Stimulated activated CD8-positive, alpha-beta memory T cell treated with anti-CD3 and anti-CD28 coated beads, Interleukin-4, amount 100 ng/mL, for 1 hour (primary cell): ENCODE measurements at places on chromosomes 11 and 22.

GRCh38 chr11:116871248-116871647 is 33.8 kb upstream of the APOA1 start:
- no peak for DNase-seq

GRCh38 chr22:31044262-31044861 is 36.8 kb upstream of the SMTN start:
- DNase-seq = no peak

DNA sequence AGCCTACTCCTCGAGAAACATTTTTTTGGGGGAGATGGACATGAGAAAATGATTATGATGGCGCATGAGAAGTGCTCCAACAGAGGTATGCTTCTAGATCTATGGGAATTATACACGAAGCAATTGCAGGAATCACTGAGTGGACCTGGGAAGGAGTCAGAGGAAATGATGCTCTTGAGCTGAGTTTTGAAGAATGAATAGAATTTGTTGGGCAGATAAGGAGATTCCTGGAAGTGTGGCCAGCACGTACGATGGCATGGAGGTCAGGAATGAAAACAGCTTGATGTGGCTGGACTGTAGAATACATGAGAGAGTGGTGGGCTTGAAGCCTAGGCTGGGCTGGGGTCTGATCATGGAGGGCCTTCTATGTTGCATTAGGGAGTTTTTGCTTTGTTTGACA is 31.7 kb downstream of the ADAMTS15 start:
- no peak for DNase-seq

- DNase-seq = no peak
These were observed 31.8 kb upstream of the HSPA8 start for GRCh38 chr11:123093739-123094138.

DNA sequence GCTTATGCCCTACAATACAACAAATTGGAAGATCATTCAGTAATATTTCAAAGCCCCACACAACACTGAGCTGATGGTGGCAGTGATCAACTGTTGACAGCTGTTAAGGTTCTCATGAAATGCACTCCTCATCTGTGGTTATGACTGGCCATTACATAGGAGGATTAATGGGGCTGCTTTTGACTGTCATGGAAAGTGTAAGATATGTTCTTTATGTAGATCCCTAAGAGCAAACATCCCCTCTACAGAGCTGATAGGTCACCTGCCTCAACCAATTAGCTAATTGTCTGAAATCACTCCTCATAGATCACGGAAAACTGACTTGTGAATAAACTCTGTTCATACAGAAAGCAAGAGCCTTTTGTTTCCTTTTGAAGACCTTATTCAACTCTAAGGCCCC is 78.1 kb downstream of the GAB2 start:
- DNase-seq = no peak

DNA sequence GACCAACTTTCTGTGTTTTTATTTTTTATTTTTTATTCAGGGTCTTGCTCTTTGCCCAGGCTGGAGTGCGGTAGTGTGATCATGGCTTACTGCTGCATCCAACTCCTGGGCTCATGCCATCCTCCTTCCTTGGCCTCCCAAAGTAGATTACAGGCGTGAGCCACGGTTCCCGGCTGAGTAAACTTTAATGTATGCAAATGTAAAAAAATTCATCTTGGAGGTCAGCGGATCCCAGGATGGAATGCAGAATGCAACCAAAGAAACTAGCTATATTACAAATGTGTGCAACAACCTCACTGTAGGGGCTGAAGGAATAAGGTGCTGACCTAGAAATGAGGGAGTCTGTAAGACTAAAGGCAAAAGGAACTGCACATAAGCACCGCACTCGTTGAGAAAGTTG is 6.2 kb upstream of the CDK2AP2 start:
- DNase-seq = no peak

DNA sequence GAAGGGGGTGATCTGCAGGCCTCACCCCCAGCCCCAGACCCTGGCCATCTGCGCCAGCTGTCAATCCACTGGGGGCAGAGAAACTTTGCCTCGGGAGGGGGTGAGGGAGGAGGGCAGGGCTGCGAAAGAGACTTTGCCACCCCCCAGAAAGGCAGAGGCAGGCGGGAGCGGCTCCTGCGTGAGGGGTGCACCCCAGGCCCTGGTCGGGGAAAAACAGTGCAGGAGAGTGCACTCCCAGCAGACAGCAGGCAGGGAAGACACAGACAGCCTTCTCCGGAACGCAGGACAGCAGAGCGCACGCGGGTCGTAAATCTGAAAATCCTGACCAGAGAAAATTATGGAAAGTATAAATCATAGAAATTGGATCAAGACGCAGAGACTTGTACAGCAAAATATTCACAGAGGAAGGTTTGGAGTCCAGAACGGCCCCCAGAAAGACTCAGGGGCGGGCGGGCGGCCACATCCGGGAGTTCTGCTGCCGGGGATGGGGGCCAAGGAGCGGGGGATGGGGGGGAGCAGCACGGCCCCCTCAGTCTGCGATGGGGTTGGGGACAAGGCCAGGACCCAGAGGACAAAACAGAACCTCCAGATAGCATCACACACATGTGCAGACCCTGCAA is 8.0 kb upstream of the MRPL23 start:
- no peak for DNase-seq

DNA sequence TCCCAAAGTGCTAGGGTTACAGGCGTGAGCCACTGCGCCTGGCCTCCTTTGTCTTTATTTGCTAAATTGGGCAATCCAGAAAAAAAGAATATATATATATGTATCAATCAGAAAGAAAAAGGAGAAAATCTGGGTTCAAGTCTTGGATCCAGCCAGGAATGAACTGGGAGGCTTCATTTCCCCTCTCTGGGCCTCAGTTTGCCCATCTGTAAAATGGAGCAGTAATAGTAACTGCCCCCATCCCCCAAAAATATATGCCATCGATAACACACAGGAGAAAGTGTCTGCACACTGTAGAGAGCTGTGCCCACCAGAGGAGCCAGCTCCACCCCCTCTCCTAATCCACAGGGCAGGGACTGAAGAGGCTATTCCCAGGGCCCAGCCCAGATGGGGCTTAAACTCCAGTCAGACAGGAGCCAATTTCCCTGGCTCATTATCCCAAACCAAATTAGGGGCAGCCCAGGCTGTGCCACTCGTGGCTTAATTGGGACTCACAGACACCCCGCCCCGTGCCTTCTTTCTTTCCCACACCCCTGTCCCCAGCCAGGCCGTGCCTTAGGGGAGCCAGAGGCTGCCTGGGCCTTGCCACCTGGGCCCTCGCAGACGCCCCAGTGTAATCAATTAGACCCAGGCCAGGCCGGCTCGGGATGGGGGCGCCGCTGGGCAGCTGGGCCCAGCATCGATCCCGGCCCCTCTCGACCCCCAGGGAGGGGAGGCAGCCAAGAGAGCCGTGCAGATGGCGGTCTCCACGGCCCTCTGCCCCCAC is 171.5 kb downstream of the MN1 start:
- no peak for DNase-seq

- DNase-seq = no peak
These were observed 16.5 kb upstream of the FXYD2 start for GRCh38 chr11:117840881-117841550.

DNA sequence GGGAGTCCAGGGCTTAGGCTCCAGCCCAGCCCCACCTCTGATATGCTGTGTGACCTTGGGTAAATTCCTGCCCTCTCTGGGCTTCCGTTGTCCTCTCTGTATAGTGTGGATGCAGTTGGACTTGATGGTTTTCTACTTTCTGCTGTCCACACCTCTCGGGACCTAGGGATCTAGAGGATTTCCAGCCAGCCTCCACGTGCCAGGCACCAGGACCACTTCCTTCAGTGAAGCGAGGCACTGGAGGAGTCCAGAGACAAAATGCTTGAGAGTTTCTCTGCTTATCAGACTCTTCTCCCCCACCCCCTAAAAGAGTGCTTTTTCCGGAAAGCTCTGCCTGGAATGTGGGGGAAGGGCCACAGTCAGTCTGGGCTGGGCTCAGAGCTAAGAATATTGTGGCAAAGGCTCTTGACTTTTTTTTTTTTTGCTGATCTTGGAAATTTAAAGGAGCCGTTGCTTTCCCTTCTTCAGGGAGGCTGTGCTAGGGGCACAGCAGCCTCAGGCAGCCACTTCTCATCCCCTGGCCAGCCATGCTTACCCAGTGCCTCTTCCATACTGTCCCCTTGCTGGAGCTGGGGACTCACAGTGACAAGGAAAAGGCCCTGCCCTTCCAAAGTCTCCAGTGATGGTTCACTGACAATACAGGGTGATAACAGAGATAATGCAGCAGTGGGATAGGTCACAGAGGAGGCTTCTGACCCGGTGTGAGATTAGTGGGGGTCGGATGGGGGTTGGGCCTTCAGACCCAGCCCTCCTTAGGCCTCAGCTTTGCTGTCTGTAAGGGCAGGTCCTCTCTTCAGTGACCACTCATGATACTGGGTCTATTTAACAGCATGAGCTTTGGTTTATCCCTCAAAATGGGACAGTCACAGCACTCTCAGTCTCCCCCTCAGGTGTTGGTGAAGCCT is 2.9 kb upstream of the SERPINH1 start:
- no peak for DNase-seq

DNA sequence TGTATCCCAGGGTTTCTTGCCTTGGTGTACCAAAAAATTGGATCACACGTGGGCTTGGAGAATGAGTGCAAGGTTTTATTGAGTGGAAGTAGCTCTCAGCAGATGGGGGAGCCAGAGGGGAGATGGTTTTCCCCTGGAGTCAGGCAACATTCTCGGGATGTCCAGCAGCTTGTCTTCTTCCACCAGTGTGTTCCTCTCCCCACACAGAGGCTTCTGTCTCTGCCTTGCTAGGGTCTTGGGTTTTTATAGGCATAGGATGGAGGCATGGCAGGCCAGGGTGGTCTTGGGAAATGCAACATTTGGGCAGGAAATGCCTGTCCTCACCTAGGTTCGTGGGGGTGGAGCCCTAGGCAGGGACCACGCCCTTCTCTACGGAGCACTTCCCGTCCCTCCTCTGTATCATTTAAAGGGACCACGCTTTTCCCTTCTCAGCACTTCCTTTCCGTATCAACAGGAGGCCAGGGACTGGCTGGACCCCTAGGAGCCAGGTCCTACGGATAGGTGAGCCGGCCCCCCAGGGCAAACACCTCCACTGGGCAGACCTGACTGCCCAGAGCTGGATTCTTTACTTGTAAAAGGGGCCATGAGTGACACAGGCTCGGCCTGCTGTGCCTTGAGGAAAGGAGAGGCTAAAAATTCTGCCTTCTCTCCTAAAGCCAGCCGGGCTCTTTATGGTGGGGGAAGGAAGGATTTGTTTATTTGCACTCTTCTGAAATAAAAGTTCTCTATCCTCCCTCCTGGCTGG is 55.3 kb upstream of the CCDC188 start:
- peak; percentile 24 for DNase-seq

DNA sequence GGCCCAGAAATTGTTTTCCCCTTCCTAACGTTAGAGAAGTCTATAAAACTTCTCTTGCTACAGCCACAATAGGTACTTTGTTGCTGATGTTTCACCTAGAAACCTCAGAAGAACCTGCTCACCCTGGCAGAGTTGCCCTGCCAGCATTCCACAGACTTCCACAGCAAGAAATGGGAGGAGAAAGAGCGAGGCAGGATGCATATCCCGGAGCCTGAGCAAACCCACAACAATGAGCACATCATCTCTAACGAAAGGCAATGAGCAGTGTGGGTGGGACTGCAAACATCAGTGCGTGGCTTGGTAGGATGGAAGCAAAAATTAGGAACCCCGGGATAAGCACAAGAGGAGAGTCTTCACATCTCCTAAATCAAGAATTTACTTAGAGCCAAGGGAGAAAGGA is 892.3 kb downstream of the OPCML start:
- DNase-seq = no peak

DNA sequence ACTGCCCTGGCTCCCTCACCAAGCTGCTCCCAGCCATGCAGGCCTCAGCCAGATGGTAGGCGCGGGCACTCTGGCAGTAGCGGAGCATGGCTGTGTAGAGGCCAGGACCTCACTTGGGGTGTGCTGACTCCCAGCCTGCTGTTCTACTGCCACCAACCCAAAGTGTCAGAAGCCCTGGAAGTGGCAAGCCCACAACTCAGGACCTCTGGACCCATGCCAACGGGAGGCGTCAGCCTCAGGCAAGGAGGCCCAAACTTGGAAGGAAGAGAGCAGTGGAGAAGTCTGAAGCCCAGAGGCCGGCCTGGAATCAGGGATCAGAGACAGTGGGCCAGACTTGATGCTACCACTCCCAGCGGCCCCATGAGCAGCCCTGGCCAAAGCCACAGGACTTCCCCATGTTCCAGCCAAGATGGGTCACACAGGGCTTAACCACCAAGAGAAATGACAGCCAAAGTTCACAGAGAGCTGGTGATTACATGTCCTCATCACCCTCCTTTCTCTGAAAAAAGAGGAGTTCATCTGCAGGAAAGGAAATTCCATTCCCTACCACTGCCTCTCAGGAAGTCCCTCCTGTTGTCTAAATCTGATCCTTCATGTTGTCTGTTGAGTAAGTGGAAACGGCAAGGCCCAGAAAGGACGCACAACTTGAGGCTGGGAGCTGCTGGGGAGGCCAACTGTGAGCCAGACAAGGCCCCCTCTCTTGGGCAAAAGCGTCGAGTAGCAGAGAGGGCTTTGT is 4.4 kb downstream of the ARRB1 start:
- DNase-seq = no peak

GRCh38 chr11:64294774-64295173 is 3.7 kb downstream of the KCNK4 start:
- DNase-seq = no peak

DNA sequence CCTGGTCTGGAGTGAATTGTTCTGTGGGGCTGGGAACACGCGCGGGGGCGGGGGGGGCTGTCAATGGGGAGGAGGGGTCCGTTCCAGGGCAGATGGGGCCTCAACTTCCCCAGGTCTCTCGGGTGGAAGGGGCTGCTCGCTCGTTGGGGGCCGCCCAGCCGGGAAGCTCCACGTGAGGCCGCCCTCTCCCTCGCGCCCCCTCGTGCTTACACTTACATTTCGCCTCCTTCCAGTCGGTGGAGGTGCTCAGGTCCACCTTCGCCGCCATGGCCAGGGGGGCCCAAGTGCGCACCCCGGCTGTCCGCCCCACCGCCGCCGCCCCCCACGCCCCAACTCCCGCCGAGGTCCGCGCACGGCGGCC is 452 bp downstream of the MACROD1 start:
- no peak for DNase-seq

DNA sequence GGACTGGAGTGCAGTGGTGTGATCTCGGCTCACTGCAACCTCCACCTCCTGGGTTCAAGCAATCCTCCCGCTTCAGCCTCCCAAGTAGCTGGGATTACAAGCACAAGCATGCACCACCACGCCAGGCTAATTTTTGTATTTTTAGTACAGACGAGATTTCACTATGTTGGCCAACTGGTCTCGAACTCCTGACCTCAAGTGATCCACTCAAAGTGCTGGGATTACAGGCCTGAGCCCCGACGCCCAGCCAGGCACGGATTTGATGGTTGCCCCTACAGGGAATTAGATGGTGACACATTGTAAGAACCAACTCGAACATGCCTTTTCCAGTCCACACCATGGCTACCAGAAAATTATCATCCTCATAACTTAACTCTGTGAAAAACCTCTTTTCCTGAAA is 26.8 kb upstream of the RTL6 start:
- DNase-seq = no peak
